ENCODE measurements at places on chromosomes 11 and 22. TPM values are rescaled to one million over a fixed set of nuclear protein-coding genes. Genes with fewer than 3 reads are reported as not detected.

Gene ABCC8
- total RNA-seq: 0.27 TPM

Gene NCAM1
- under 0.01 TPM for total RNA-seq

Gene LDHAL6A
- total RNA-seq: 0.54 TPM

Gene TRIM51
- not detected for total RNA-seq

Gene CAPN5
- 1.3 TPM for total RNA-seq

Gene BBOX1
- total RNA-seq: not detected

Gene PACSIN3
- total RNA-seq: 1.9 TPM

Gene OR4A16
- not detected for total RNA-seq

Gene SHANK2
- total RNA-seq: 0.27 TPM

Gene GTSE1
- 1.6 TPM for total RNA-seq

Gene FDX1
- total RNA-seq: 7.3 TPM

Gene AGBL2
- 1.9 TPM for total RNA-seq

Gene OR1S2
- total RNA-seq: not detected

Gene GALR3
- total RNA-seq: under 0.01 TPM

Gene RFPL1
- not detected for total RNA-seq

Gene XKR3
- total RNA-seq: 0.54 TPM

Gene CSTF3
- 6.7 TPM for total RNA-seq

Gene GDPD4
- total RNA-seq: not detected

Gene RFPL2
- not detected for total RNA-seq

Gene DDI1
- total RNA-seq: not detected

Gene PUS3
- total RNA-seq: 5.1 TPM

Gene VPREB3
- 2.2 TPM for total RNA-seq

Gene TMPRSS4
- total RNA-seq: not detected
